ENCODE measurements at places on chromosomes 4 and X.

DNA sequence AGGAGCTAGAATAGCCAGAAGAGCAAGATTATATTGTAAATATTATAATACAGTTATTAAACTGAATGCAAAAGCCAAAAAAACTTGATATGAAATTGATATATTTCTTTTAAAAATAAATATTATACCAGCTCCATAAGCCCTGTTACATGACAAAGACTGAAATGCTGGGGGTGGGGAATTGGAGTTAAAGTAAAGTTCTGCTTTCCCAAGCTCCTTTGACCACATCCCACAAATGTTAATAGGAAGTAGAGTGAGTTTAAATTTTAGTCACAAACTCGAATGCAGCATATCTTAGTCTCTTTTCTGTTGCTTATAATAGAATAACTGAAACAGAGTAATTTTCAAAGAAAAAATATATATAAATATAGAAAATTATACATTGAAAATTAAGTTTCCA lies 46.9 kb upstream of the NFKB1 start:
- peak; percentile 77 for DNase-seq

GRCh38 chrX:2410279-2411020 lies 90.3 kb downstream of the DHRSX start:
- DNase-seq, result no peak

DNA sequence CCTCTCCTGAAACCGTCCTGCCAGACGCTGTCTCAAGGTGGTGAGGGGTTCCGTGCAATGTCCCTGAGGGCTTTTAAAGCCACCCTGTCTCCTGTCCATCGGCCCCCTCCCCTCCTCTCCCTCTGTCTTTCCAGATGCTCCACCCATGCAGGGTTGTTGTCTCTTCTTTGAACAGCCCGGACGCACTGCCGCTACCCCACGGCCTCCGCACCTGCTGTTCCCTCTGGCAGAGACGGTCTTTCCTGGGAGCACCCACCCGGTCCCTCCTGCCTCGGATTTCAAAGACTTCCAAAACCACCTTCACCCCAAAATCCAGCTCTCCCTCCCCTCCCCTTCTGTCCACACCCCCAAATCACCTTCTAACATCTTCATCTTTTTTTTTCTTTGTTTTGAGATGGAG lies 4.1 kb upstream of the ASMT start:
- no peak for DNase-seq

DNA sequence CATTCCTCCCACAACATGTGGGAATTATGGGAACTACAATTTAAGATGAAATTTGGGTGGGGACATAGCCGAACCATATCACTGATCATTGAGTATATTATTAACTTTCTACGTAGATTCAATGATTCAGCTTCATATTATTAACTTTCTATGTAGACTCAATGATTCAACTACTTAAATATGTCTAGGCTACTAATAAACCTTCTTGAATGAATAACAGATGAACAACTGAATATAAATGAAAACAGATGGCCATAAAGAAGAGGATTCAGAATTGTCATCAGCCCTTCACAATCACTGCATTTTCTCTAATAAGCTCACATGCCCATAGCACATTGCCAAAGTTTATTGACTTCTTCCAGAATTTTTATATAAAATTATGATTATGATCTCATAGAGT lies 57.0 kb downstream of the CEP44 start:
- no peak for DNase-seq

GRCh38 chr4:112343330-112344080 lies 46.3 kb downstream of the ALPK1 start:
- DNase-seq, result no peak

GRCh38 chrX:145843146-145843904 lies 25.7 kb downstream of the SLITRK2 start:
- no peak for DNase-seq

DNA sequence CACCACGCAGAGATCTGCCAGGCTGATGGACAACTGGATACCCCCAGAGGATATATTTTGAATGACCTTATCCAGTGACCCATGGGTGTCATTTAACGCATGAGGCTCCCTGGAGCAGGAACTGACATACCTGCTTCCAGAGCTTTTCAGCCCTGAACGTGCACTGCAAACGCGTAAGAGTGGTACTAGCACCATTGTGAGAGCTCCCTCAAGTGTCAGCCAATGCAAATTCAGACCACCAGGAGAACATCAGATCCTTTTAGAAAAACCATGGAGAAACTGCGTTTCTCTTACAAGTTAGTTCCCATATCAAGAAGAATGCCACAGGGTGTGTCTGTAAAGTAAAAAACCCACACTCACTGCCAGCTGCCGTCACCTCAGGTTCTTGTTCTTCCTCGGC lies 7.3 kb downstream of the TREX2 start:
- DNase-seq, result peak; percentile 40

DNA sequence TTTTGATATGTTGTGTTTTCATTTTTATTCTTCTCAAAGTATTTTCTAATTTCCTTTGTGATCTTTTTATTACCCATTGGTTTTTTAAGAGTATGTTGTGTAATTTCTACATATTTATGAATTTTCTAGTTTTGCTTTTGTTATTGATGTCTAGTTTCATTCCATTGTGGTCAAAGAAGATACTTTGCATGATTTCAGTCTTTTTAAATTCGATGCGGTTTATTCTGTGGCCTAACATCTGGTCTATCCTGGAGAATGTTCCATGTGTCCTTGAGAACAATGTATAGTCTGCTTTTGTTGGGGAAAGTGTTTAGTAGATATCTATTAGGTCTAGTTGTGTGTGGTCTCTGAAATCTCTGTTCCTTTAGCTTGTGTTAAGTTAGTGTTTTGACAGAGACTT lies 46.2 kb downstream of the PPEF1 start:
- DNase-seq, result no peak

- no peak for DNase-seq
These were observed 63.9 kb downstream of the WFS1 start for GRCh38 chr4:6333301-6334202.

DNA sequence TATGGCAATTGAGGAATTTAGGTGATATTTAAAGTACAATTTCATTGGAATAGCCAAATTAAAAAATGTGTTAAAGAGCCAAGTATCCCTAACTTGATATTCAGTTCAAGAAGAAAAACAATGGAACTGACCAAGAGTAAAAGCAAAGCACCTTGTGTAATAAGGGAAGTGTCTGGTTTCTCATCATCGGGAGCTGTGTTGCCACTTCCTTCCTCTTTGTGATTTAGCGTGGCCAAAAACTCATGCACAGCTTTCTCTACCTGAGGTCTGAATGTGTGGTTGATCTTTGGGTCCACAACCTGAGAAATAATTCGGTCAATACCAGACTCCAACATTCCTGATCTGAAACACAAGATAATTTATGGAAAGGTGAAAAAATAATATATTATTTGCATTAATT lies 12.4 kb downstream of the BOD1L1 start:
- peak; percentile 72 for DNase-seq

- DNase-seq, result no peak
These were observed 31.1 kb downstream of the GRID2 start for GRCh38 chr4:92334716-92335350.

DNA sequence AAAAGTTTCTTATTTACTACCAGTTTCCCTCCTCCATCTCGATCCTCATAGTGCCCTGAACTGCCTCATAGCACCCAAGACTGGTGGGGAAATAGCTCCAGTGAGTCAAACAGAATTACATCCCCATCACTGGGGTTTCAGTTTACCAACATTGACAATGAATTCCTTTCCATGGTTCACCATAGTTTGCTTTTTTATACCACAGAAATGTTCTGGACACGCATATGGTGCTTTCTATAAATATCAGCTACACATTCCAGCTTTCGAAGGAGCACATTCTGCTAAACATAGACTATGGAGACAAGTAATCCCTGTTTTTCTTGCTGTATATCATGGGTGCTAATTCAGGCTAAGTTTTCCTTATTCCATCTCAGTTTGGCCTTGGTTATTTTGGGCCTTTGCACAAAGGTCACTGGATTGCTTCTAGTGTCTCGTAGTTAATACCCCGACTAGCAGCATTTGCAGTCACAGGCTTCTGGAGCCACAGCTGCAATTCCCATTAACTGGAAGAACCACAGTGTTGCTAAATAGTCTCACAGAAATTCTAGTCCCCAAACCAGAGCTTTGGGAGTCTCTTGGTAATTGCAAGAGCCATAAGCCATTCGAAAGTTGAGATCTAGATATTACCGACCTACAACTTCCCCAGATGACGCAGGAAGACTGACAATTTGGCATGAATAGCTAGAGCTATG lies 53.4 kb upstream of the TRPC3 start:
- no peak for DNase-seq

GRCh38 chr4:164116286-164116685 lies 621.8 kb downstream of the TMA16 start:
- DNase-seq, result no peak

All from MV-4-11 (cell line).